ENCODE measurements at places on chromosomes 4 and X. TPM values are rescaled to one million over a fixed set of nuclear protein-coding genes. Genes with fewer than 3 reads are reported as not detected.

- no peaks in the 10 kb centered on the region for H3K4me1 ChIP-seq
- H3K4me3 ChIP-seq = no peak overlapping the region
- no peak for DNase-seq
- H3K27ac ChIP-seq = no peak overlapping the region
- H3K27me3 ChIP-seq = no peaks in the 10 kb centered on the region
Observed at GRCh38 chr4:41389356-41389755, 132.6 kb downstream of the UCHL1 start.

Gene P2RY10
- total RNA-seq = 63.3 TPM

- H3K27me3 ChIP-seq = no peaks in the 10 kb centered on the region
- H3K36me3 ChIP-seq = peaks cover 16% of the 10 kb centered on the region
- peaks cover under 1% of the 10 kb centered on the region for H3K4me1 ChIP-seq
Observed at GRCh38 chrX:63525491-63525890, 174.4 kb upstream of the SPIN4 start.

Gene MAGEB2
- total RNA-seq = not detected

- no peak overlapping the region for H3K4me3 ChIP-seq
- H3K36me3 ChIP-seq = no peaks in the 10 kb centered on the region
Observed at GRCh38 chrX:102840871-102841705, 96.0 kb upstream of the RAB40AL start.

GRCh38 chr4:102392033-102392744, 46.9 kb upstream of the SLC39A8 start:
- H3K4me3 ChIP-seq = no peak overlapping the region
- no peak for DNase-seq
- H3K27ac ChIP-seq = no peak overlapping the region
- peaks cover 2% of the 10 kb centered on the region for H3K27me3 ChIP-seq

DNA sequence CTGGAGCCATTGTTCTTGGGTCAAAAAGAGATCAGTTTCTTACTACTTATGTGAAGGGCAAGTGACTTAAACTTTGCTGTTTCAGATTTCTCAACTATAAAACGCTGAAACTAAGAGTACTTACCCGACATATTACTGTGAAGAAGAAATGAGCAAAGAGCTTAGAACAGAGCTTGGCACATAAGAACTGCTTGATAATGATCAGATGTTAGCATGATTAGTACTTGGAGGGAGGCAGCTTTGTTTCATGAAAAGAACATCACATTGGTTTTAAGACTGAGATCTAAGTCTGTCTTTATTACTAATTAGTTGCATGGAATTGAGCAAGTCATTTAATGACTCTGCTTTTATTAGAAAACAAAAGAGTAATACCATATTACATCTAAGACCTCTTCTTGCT, 169.1 kb downstream of the ARHGAP24 start:
- no peak for DNase-seq
- no peaks in the 10 kb centered on the region for H3K4me1 ChIP-seq
- H3K4me3 ChIP-seq = no peak overlapping the region
- H3K27me3 ChIP-seq = no peaks in the 10 kb centered on the region
- H3K36me3 ChIP-seq = no peaks in the 10 kb centered on the region

- no peaks in the 10 kb centered on the region for H3K27me3 ChIP-seq
- H3K27ac ChIP-seq = no peak overlapping the region
- no peak for DNase-seq
- no peak overlapping the region for H3K4me3 ChIP-seq
- peaks cover 65% of the 10 kb centered on the region for H3K4me1 ChIP-seq
Observed at GRCh38 chr4:184383497-184384055, 90.8 kb downstream of the IRF2 start.

GRCh38 chr4:84753321-84753972, 170.5 kb downstream of the CDS1 start:
- H3K36me3 ChIP-seq = no peaks in the 10 kb centered on the region
- DNase-seq = no peak
- peaks cover 2% of the 10 kb centered on the region for H3K27me3 ChIP-seq

DNA sequence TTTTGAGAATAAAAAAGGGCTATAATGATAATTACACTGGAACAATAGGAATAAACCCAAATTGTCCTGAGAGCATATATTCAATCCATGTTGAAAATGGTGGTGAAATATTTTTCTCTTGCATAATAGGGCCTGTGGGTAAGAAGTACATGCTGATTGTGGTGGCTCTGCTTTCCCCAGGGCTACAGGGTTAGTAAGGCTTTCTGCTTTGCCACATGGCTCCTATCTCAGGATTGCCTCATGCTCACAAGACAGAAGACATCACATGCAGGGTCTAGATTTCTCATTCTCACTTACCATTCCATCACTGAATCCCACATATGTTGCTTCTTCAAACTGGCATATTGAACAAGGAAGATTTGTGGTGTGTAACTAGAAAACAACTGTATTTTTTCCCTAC, 12.4 kb upstream of the VEGFC start:
- no peak for DNase-seq
- no peak overlapping the region for H3K27ac ChIP-seq
- no peaks in the 10 kb centered on the region for H3K4me1 ChIP-seq
- no peaks in the 10 kb centered on the region for H3K36me3 ChIP-seq

GRCh38 chr4:26082565-26082964, 168.5 kb downstream of the SMIM20 start:
- peak overlapping the region; percentile 79 for H3K27ac ChIP-seq
- no peak overlapping the region for H3K4me3 ChIP-seq
- peaks cover 1% of the 10 kb centered on the region for H3K36me3 ChIP-seq
- H3K4me1 ChIP-seq = peaks cover 70% of the 10 kb centered on the region

Gene ZNF157
- 0.69 TPM for total RNA-seq

- no peak overlapping the region for H3K27ac ChIP-seq
- no peaks in the 10 kb centered on the region for H3K36me3 ChIP-seq
- H3K4me3 ChIP-seq = no peak overlapping the region
- H3K4me1 ChIP-seq = no peaks in the 10 kb centered on the region
- H3K27me3 ChIP-seq = no peaks in the 10 kb centered on the region
Observed at GRCh38 chr4:111696505-111696904, 448.7 kb upstream of the FAM241A start.

Gene DGAT2L6
- total RNA-seq = not detected

DNA sequence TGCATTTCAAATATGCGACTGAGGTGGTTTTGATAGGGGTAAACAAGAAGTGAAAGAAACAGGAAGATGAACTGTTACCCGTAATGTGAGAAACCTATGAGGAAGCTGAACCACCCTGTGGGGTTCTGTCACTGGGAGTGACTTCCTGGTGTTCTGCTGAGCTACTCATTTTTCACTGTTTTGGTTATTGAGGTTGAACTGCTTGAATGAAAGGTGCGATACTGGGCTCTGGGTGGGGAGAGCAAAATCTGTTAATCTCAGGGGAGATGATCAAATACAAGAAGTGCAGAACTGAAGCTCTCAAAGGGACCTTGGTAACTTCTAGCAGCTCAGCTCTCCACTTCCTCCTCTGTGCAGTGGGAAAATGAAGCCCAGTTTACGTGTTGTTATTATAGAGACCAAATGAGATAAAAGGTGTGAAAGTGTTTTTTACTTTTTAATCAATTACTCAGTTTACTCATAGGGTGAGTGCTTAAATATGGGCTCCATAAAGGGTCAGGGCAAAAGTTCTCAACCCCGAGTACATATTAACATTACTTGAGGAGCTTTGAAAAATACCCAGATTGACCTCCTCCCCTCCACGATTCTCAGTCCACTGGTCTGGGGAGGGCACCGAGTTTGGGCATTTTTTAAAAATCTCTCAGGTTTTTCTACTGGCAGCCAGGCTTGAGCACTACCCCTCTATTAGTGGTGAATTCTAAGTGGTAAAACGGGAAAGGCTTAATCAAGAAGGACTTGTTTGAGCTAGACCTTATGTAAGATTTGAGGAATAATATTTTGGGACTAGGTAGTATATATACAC, 66.7 kb downstream of the COQ2 start:
- H3K27me3 ChIP-seq = no peaks in the 10 kb centered on the region
- peak overlapping the region; percentile 28 for H3K4me3 ChIP-seq
- H3K4me1 ChIP-seq = peaks cover 65% of the 10 kb centered on the region
- no peaks in the 10 kb centered on the region for H3K36me3 ChIP-seq
- peak overlapping the region; percentile 92 for H3K27ac ChIP-seq

GRCh38 chr4:152455311-152455710, 80.6 kb downstream of the FBXW7 start:
- no peak for DNase-seq
- H3K27ac ChIP-seq = no peak overlapping the region
- H3K4me1 ChIP-seq = peaks cover 35% of the 10 kb centered on the region
- no peaks in the 10 kb centered on the region for H3K27me3 ChIP-seq
- H3K36me3 ChIP-seq = no peaks in the 10 kb centered on the region

GRCh38 chr4:88939697-88940096, 117.3 kb downstream of the FAM13A start:
- H3K4me1 ChIP-seq = peaks cover 34% of the 10 kb centered on the region
- no peak overlapping the region for H3K4me3 ChIP-seq
- no peaks in the 10 kb centered on the region for H3K27me3 ChIP-seq

Gene PHOX2B
- total RNA-seq = not detected

GRCh38 chrX:119784747-119785446, 6.5 kb downstream of the RPL39 start:
- H3K36me3 ChIP-seq = peaks cover 55% of the 10 kb centered on the region
- H3K4me3 ChIP-seq = no peak overlapping the region
- H3K27me3 ChIP-seq = no peaks in the 10 kb centered on the region
- peak overlapping the region; percentile 30 for H3K27ac ChIP-seq

Gene SAGE1
- not detected for total RNA-seq

Gene SFRP2
- total RNA-seq = not detected

- H3K36me3 ChIP-seq = no peaks in the 10 kb centered on the region
- H3K4me3 ChIP-seq = no peak overlapping the region
Observed at GRCh38 chr4:22202246-22202974, 253.8 kb upstream of the KCNIP4 start.

Gene SLC6A14
- total RNA-seq = not detected

- DNase-seq = no peak
- H3K4me1 ChIP-seq = no peaks in the 10 kb centered on the region
- H3K36me3 ChIP-seq = no peaks in the 10 kb centered on the region
- no peaks in the 10 kb centered on the region for H3K27me3 ChIP-seq
Observed at GRCh38 chr4:3475041-3475712, 12.1 kb downstream of the DOK7 start.

GRCh38 chr4:53932796-53933610, 131.4 kb downstream of the CHIC2 start:
- DNase-seq = no peak
- H3K4me1 ChIP-seq = no peaks in the 10 kb centered on the region
- H3K4me3 ChIP-seq = no peak overlapping the region
- peaks cover 8% of the 10 kb centered on the region for H3K27me3 ChIP-seq

Gene PLP1
- not detected for total RNA-seq

DNA sequence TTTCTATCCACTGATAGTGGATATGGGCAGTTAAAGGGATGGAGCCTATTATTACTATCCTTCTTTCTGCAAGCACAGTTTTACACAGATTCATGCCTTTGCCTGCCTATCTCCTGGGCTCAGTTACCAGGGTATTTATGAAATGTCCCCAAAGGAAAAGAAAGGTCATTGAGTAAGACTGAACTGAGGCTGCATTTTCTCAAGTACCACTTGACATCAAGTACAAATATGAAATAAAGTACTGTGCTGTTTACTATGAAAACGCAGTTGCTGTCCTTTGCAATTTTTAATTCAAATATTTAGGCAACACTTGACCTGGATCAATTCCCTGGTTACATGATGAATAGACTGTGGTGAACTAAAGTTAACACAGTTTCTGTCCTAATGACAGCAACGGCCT, 23.5 kb upstream of the SPANXN4 start:
- DNase-seq = no peak
- no peaks in the 10 kb centered on the region for H3K36me3 ChIP-seq
- no peaks in the 10 kb centered on the region for H3K4me1 ChIP-seq
- H3K4me3 ChIP-seq = no peak overlapping the region
- no peaks in the 10 kb centered on the region for H3K27me3 ChIP-seq
- no peak overlapping the region for H3K27ac ChIP-seq

- H3K4me1 ChIP-seq = peaks cover 4% of the 10 kb centered on the region
- H3K27me3 ChIP-seq = no peaks in the 10 kb centered on the region
- peaks cover 1% of the 10 kb centered on the region for H3K36me3 ChIP-seq
- no peak overlapping the region for H3K27ac ChIP-seq
- DNase-seq = no peak
- H3K4me3 ChIP-seq = no peak overlapping the region
Observed at GRCh38 chrX:30580641-30581040, 3.1 kb upstream of the TASL start.

GRCh38 chr4:62037571-62037970, 837.4 kb downstream of the ADGRL3 start:
- no peak overlapping the region for H3K27ac ChIP-seq
- H3K4me3 ChIP-seq = no peak overlapping the region
- no peaks in the 10 kb centered on the region for H3K36me3 ChIP-seq
- H3K27me3 ChIP-seq = no peaks in the 10 kb centered on the region
- H3K4me1 ChIP-seq = no peaks in the 10 kb centered on the region

GRCh38 chr4:24044610-24045589, 155.1 kb upstream of the PPARGC1A start:
- H3K27ac ChIP-seq = no peak overlapping the region
- H3K36me3 ChIP-seq = no peaks in the 10 kb centered on the region
- no peaks in the 10 kb centered on the region for H3K27me3 ChIP-seq
- no peaks in the 10 kb centered on the region for H3K4me1 ChIP-seq
- no peak for DNase-seq
- no peak overlapping the region for H3K4me3 ChIP-seq

DNA sequence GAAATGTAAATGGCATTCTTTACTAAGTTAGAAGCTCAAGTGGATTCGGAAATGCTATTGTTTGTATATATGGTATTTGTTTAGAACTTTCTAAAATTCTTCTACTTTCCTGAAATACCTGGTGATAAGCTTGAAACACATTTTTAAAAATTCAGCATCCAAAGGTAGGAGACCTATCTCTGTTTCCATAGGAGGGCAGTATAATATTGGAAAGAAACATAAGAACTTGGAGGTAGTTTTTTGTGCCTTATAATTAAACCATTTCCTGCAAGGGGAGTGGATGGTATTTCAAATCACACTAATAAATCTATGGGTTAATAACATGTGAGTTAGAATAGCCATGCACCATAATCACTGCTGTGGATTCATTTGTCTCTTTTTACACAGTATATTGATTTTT, 217.4 kb upstream of the AADAT start:
- no peak for DNase-seq
- no peaks in the 10 kb centered on the region for H3K27me3 ChIP-seq
- no peak overlapping the region for H3K27ac ChIP-seq
- H3K36me3 ChIP-seq = no peaks in the 10 kb centered on the region
- H3K4me1 ChIP-seq = no peaks in the 10 kb centered on the region
- no peak overlapping the region for H3K4me3 ChIP-seq

DNA sequence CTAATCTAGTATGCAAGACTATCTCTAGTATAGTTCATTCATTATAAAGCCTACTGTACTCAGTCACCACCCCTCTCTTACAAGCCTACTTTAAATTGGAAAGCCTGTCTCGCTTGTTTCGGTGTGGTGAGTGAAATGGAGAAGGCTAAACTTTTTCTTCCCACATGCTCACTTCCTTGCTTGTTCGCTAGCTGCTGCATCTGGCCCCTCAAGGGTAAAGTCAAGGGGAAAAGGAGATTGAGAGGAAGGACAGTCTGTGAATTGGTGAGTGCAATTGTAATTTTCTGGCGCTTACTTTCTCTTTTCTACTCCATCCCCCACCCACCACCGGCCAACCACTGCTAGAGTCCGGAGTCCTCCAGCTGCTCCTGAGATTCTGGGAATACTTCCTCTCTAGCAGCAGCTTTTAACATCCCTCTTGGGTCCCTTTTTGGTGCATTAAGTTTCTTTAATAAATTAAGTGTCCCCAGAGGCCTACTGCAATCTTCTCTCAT, 12.1 kb upstream of the ARAP2 start:
- H3K4me3 ChIP-seq = peak overlapping the region; percentile 38
- no peaks in the 10 kb centered on the region for H3K36me3 ChIP-seq
- peaks cover 30% of the 10 kb centered on the region for H3K4me1 ChIP-seq
- no peaks in the 10 kb centered on the region for H3K27me3 ChIP-seq

Gene GAGE12H
- total RNA-seq = not detected

Measured in activated naive CD4-positive, alpha-beta T cell treated with anti-CD3 and anti-CD28 coated beads for 36 hours (primary cell).